ENCODE measurements at places on chromosomes 12 and 14. TPM values are rescaled to one million over a fixed set of nuclear protein-coding genes. Genes with fewer than 3 reads are reported as not detected.

Gene NYNRIN
- total RNA-seq, result 9.8 TPM

GRCh38 chr14:71354801-71355200, 447.5 kb downstream of the PCNX1 start:
- DNase-seq, result no peak

Gene POLE
- 26.9 TPM for total RNA-seq

GRCh38 chr12:11778713-11779685, 129.5 kb downstream of the ETV6 start:
- DNase-seq, result no peak

Gene TTC6
- 0.41 TPM for total RNA-seq

GRCh38 chr14:57501039-57501557, 7.4 kb upstream of the CCDC198 start:
- no peak for DNase-seq

- no peak for DNase-seq
Measured at GRCh38 chr14:61632807-61633206, 62.5 kb upstream of the HIF1A start.

DNA sequence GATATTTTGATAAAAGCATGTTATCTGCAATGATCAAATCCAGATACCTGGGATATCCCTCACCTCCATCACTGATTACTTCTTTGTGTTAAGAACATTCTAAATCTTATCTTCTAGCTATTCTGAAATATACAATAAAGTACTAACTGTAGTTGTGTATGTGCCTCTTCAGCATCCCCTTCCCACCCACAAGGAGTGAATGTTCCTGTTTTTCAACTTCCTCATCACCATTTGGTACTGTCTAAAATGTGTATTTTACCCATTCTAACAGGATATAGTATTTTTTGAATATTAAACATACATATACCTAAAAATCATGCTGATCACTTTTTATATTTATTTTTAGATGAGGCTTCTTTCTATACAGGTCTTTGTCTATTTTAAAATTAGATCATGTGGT, 1252.6 kb downstream of the TMEM121 start:
- DNase-seq, result no peak

DNA sequence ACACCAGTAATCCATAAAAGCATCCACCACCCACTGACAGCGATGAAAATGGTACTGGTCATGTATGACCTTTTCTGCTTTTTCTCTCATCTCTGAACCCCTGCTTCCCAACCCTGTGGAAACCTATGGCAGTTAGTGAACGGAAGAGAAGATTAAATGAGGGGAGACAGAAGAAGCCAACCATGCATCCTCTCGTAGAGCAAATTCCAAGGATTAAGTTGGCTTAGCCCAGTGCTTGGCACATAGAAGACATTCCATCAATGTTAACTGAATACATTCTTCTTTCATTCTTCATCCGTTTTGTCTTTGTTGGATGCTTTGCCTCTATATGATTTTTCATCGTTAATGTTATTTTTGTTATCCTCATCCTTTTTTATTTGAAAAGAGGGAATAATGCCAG, 339.7 kb upstream of the FLRT2 start:
- DNase-seq, result no peak

DNA sequence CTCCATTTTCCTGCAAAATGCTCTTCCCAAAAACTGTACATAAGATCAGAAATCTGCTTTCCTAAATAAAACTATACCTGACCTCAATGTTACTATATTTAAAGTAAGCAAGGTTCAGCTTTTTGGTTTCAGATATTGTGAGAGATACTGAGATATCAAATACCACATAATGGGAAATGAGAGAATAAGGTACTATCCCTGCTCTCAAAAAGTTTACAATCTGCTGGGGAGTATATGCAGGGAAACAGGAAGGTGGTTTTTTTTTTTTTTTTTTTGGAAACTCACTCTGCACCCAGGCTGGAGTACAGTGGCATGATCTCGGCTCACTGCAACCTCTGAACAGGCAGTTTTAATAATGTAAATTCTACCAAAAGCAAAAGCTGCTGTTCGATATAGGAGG, 49.0 kb downstream of the HELB start:
- no peak for DNase-seq

DNA sequence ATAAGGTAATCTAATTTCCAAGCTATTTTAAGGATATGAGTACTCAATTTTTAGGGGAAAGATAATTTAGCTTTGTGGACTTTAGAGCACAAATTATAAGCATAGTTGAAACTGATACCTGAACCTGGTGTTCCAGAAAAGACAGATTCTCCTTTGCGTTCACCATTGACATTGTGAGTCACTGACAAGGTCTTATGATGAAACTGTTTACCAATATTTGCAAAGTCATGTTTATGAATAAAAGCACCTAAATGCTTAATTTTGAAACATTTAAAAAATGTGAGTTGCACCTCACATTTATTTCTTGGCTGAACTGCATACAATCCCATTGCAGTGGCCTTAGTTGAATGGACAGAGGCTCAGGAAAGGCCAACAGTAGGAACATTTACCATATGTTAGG, 3.9 kb downstream of the BCAT1 start:
- no peak for DNase-seq

GRCh38 chr12:24062642-24063245, 113.3 kb upstream of the SOX5 start:
- DNase-seq, result no peak

- DNase-seq, result no peak
Measured at GRCh38 chr12:108699955-108700563, 31.3 kb downstream of the CORO1C start.

- DNase-seq, result no peak
Measured at GRCh38 chr14:72801836-72802587, 91.9 kb downstream of the DPF3 start.

GRCh38 chr14:20768593-20768892, 339 bp downstream of the EDDM3B start:
- no peak for DNase-seq

DNA sequence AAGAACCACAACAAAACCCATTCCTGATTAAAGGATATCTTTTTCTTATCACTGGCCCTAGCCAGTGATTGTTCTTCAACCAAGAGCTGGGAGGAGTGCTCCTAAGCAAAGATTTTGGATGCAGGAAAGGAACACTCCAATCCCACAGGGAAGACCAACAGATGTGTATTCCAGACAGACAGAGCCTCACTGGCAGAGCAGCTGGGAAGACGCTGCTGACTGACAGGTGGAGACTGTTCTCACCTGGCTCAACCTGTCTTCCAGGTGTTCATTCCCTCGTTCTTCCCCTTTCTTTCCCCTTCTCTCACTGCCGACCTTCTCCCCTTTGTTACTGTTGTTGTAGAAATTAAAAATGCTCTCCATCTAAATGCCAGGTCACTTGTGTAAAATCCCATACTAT, 89.7 kb upstream of the CCDC198 start:
- DNase-seq, result no peak

DNA sequence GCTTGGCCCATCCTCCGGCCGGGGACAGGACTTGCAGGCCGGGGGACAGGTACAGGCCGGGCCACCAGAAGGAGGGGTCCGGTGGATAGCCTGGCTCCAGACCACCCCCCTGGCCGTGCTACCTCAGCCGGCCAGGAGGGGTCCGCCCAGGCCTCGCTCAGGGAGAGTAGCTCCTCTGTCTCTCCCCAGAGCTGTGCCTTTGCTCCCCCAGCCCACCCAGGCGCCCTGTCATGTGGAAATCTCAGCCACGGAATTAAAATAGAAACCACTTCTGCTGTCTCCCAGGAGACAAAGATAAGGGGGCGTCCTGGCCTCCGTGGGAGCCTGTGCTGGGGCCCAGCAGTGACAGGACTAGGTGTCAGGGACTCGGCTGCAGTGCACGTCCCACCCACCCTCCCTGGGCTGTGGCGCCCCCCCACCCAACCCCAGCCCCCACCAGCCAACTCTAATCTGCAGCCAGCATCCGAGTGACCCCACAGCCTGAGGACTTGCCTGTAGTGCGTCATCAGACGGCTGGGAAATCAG, 3.3 kb upstream of the CRIP2 start:
- no peak for DNase-seq

DNA sequence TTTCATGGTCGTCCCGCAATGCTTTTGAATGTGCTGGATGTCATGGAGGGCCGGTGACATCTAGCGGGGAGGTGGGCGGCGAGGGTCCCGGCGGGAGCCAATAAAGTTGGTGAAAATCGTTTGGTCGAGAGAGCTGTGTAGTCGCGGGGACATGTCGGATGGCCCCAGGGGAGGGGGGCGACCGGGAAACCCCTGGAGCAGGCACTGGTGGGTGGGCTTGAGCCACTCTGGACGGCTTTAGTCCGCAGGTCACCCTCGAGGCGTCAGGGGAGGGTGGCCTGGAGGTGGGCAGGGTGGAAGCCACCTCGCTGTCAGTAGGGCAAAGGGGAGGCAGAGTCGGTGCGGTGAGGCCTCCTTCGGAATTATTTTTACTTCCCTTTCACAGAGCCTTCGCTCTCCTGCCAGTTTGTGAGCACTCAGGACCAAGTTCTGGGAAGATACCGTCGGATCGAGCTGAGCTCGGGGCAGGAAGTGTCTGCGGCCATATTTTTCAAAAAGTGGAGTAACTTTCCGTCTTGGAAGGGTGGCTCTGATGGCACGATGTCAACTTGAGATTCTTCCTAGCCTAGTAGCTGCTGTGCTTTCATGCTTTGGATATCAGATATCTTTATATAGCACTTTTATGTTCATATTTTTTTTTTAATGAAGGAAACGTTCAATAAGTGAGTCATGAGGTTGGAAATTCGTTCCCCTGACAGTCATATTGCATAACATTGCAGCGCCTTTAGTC, 28.2 kb downstream of the WBP11 start:
- no peak for DNase-seq

Gene KRT71
- not detected for total RNA-seq

DNA sequence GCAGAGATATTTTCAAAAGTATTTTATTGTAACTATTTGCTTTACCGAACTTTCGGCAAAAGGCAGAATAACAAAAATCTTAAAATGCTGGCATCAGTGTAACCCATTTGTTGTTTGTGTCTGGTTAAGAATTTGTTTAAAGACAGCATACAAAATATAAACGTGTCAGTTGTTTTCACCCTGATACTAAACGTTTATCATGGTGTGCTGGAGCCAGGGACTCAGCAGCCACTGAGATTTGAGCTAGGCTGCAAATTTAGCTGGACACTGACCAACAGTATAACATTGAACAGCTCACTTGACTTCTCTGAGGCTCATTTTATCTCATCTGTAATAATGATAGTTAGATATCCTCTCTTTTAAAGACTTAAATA, 183.7 kb downstream of the TMTC3 start:
- DNase-seq, result no peak

Gene OR10A7
- total RNA-seq, result not detected

- DNase-seq, result no peak
Measured at GRCh38 chr12:72219937-72220336, 52.2 kb upstream of the TRHDE start.

Gene KRT82
- total RNA-seq, result not detected

DNA sequence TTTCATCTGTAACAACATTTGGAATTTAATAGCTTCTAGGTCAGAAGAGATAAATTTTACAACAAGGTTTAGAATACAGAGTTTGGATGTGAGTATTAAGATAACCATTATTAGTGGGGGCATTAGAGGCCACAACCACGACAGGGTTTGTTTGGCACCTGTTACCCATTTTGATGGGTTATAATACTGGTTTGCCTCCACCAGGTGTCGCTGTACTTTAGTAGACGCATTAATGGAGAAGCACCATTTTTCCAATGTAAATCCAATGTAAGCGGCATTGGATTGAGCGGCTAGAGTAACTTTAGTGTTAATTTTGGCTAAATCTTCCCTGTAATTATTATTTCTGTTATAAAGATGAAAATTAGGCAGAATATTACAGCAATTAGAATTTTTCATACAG, 136.2 kb downstream of the SLCO1B3 start:
- no peak for DNase-seq

Gene CLEC1A
- total RNA-seq, result 0.41 TPM

Gene ANKRD33
- total RNA-seq, result not detected

GRCh38 chr14:90811641-90812040, 4.6 kb downstream of the TTC7B start:
- no peak for DNase-seq

DNA sequence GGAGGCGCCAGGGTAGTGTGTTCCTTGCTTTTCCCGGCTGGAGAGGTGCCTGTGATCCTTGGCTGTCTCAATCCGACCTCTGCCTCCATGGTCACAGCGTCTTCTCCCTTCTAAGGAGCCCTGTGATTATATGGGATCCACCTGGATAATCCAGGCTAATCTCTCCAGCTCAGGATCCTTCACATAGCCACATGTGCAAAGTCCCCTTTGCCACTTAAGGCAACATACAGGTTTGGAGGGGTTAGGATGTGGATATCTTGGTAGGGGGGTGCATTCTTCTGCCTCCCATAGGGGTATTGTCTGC, 1.2 kb upstream of the HVCN1 start:
- no peak for DNase-seq

DNA sequence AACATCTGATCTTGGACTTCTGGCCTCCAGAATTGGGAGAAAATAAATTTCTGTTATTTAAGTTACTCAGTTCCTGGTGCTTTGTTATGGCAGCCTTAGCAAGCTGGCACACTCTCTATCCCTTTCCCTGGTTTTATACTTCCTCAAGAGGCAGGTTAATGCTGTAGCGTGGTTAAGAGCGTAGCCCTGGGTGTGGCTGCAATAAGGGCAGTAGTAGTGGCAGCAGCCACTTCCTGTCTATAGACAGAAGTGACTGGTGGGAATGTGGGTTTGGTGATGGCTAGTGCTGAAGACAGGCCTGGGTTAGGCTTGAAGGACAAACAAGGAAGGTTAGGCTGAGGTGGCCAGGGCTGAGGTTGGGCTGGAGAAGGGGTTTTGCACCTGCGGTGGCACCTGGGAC, 3.6 kb upstream of the LGALS3 start:
- no peak for DNase-seq

GRCh38 chr12:117300174-117300573, 61.3 kb downstream of the NOS1 start:
- DNase-seq, result no peak

- DNase-seq, result no peak
Measured at GRCh38 chr14:100473249-100473648, 114.0 kb downstream of the BEGAIN start.

DNA sequence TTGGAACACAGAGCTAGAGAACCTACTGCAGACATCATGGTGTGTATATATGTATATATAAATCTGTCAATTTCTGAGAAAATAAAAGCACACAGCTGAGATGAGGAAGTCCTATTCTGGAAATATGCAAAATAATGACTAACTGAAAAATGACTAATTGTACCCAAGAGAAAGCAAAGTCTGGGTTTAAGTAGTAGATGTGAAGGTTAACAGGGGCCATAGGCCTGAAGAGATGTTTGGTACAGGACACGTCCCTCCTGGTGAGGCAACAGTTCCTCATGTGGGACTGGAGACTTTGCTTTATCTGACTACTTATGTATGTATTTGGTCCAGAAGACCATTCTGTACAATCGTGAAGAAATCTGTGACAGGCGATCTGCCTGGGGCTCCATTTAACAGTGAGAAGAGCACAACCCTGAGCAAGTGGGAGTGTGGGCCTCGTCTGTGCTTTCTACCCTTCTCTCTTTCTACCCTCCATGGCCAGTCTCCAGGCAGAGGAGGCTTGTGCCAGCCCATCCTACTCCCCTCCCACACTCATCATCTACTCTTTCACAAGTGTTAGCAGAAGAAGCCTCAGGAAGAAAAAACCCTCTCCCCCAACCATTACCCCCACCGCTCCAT, 67.5 kb downstream of the SLC41A2 start:
- DNase-seq, result no peak

GRCh38 chr12:91947459-91947858, 198.2 kb downstream of the BTG1 start:
- DNase-seq, result no peak

Gene SLC4A8
- total RNA-seq, result 25.3 TPM
